ENCODE measurements at places on chromosomes 7 and 10.

DNA sequence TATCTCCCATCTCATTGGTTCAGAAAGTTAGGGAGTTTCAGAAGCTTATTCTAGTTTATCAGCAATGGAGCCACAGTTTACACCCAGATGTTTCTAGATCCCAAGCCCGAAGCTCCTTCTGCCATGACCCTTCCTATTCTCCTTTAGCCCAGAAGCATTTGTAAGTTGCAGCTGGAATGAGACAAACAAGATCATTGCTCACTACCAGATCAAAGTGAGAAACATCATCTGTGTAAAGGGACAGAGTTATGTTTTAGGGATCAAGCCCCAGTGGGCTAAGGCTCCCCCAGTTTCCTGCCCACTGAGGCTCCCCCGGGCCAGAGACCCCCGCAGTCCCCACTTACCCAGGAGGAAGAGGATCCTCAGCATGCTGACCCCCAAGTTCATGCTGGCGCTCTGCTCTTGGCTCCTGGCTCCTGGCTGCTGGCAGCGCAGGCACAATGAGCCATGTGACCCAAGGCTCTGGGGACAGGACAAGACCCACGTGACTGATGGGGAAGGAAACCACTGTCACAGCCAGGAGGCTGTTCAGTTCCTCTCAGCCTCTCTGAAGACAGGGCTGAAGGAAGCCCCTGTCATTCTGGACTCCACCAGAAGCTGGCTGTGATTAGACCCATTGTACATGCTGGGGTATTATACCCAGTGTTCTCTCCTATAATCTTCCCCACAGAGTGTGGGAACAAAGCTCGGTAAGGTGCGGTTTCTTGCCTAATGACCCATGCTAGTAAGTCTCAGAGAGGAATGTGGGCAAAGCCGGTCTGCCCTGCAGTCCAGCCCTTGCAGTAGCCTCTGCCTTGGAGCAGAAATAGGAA, at the start of gene TMEM273:
TMEM273 (minus strand) TSS at position 442 of the 812 bp plus-strand sequence; CDS start at position 387, 55 bp downstream.
- no peak for DNase-seq

GRCh38 chr7:12107841-12108254, 103.2 kb upstream of the TMEM106B start:
- DNase-seq = no peak

DNA sequence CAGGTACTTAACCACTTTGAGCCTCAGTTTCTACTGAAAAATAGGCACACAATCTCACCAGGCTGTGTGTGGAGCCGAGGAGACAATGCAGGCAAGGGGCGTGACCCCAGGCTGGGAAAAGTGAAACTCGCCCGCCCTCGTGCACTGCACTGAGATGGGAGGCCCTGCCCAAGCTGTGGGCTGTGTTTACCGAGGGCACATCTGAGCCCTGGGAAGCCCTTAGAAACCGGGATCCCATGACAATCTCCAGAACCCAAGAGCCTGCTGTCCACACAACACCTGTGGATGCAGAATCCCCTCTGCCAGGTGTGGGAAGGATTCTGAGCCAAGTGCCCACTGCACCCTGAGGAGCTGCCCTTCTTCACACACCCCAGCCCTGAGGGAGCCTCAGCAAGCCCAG, 198.3 kb downstream of the GRID1 start:
- no peak for DNase-seq

DNA sequence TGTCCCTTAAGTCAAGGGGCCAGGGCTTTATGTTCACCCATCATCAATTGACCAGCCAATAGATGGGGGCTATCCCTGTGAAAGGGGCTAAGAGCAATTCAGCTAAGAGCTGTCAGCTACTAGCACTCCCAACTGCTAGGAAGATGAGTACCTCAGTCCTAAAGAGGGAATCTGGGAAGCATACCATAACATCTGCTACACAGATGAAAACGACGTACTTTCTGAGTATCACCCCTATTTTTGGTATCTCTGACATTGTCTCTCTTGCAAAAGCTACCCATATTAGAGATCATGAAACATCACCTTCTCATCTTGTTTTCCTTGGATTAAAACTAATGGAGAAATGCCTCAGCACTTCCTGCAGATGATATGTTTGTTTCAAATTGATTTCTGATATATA, 7.5 kb upstream of the SMNDC1 start:
- DNase-seq = no peak
